ENCODE measurements at places on chromosomes 12 and 14. TPM values are rescaled to one million over a fixed set of nuclear protein-coding genes. Genes with fewer than 3 reads are reported as not detected.

DNA sequence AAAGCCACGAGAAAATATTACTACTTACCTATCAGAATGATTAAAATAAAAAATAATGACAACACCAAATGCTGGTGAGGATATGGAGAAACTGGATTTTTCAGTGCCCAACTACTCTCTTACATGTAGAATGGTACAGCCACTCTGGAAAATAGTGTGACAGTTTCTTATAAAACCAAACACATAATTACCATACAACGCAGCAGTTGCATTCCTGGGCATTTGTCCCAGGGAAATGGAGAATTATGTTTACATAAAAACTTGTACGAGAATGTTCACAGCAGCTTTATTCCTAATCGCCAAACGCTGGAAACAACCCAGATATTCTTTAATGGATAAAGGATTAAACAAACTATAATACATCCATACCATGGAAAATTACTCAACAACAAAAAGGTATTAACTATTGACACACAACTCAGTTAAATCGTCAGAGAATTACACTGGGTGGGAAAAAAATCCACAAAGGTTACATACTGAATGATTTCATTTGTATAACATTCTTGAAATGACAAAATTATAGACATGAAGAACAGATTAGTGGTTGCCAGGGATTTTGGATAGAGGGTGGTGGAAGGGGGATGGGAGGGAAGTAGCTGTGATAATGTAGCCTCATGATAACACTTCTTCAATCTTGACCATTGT, 35.4 kb downstream of the TAOK3 start:
- no peak for DNase-seq

GRCh38 chr12:75900226-75900625, 131.3 kb downstream of the PHLDA1 start:
- no peak for DNase-seq

DNA sequence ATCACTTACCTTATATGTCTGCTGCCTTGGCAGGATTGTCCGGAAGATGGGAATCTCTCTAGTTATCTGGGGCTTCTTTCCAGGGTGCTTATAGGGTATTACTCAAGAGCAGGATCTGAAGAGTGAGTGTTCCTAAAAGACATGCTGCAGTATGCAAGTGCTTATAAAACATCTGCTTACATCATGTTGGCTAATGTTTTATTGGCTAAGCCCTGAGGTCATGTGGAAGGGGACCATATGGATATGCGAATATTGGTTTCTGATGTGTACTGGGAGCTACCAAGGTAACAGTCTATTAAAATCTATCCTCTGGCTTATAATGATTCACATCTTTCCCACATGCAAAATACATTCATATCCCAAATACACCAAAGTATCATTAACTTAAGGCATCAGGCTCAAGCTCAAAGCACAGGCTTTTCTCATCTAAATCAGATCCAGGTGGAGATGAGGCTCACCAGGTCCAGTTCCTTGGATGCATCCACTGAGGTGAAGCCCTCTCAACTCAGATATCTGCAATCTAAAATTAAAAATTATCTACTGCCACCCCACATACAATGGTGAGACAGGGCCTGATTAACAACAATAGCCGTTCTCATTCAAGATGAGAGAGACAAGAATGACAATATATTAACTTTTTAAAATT, 29.8 kb downstream of the LRRIQ1 start:
- DNase-seq: no peak

- no peak for DNase-seq
Measured at GRCh38 chr14:68366656-68367055, 426.2 kb downstream of the ZFP36L1 start.

DNA sequence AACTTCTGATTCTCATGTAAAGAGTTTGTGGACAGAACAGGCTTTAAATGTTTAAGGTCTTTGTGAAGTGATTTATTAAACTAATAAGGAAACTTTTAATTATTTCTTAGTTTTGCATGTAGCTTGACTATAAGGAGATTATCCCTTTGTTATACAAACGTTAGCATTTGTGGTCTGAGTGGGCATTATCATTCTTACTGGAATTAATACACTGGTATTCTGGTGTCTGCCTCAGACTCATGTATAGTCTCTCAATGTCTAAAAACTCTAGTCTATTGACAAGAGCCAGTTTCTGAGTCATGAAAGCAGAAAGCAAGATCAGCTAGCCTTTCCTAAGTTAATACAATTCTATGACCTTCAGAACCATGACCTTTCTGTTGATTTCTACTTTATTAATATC, 51.3 kb downstream of the SOX5 start:
- no peak for DNase-seq

DNA sequence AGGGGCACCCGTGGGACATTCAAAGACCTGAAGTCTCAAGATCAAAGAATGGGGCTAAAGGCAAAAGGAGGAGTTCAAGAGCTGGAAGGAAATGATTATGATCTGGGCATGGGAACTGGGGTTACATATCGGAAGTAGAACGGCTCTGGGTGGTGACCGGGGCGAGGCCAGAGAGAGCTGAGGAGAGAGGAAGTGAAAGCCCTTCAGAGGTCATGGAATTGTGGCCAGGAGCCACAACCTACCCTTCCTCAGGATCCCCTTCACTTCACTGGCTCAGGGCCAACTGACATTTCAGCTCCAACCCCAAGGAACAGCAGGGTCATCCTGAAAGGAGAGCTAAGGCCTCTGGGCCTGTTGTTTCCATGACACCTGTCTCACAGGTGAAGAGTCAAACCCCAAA, 57.8 kb downstream of the GALNT16 start:
- no peak for DNase-seq

The WIF1 gene
- not detected for polyA plus RNA-seq

The OTX2 gene
- polyA plus RNA-seq: not detected

The TPH2 gene
- not detected for polyA plus RNA-seq

The B3GNT4 gene
- 0.60 TPM for polyA plus RNA-seq

- DNase-seq: no peak
Measured at GRCh38 chr12:32595251-32595650, 83.8 kb upstream of the DNM1L start.

GRCh38 chr12:117139025-117139717, 40.0 kb upstream of the TESC start:
- DNase-seq: no peak

DNA sequence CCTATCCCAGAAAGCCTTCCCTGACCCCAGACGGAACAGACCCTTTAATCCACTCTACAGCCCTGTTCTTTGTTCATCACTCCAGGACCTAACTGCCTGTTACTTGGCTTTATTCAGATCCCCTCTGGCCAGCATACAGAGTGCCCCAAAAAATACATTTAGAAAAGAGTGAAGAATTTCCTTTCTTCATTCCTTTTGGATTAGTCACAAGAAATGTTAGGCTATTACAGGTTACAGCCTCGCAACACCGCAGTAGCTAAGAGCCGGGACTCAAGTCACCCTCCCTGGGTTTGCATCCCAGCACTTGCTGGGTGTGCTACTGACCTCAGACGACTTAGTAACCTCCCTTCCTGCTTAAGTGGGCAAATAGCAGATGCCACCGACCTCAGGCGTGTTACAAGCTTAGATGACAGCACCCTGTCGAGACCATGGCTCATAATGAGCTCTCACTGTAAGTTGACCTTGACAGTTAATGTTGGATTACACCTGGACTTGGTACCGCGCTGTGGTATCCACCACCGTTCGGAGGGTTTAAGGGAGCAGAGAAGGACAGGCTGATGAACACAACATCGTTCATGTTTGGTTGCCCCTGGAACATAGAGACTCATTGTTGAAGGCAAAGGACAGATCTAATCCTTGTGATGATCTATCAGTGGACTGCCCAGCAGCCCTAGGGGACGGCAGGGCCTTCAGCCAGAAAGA, 12.9 kb downstream of the GLRX5 start:
- DNase-seq: no peak

The PRH1 gene
- polyA plus RNA-seq: 2.6 TPM

GRCh38 chr14:25988536-25988935, 609.3 kb downstream of the NOVA1 start:
- DNase-seq: no peak

Measured in sigmoid colon (tissue), 7 donors.